ENCODE measurements at places on chromosomes 5 and 9. TPM values are rescaled to one million over a fixed set of nuclear protein-coding genes. Genes with fewer than 3 reads are reported as not detected.

The CCDC192 gene
- not detected for total RNA-seq

The TMEM38B gene
- total RNA-seq, result 8.3 TPM

The PRUNE2 gene
- 7.7 TPM for total RNA-seq

The ATG12 gene
- total RNA-seq, result 31.8 TPM

The CEL gene
- total RNA-seq, result 0.15 TPM
